Pulmonary artery endothelial cell (primary cell): ENCODE measurements at places on chromosomes 7 and 10. TPM values are rescaled to one million over a fixed set of nuclear protein-coding genes. Genes with fewer than 3 reads are reported as not detected.

GRCh38 chr7:147904219-147904576 is 686.4 kb upstream of the C7orf33 start:
- no peak for DNase-seq

The EEPD1 gene
- total RNA-seq, result 0.28 and 0.33 TPM in 2 replicates

DNA sequence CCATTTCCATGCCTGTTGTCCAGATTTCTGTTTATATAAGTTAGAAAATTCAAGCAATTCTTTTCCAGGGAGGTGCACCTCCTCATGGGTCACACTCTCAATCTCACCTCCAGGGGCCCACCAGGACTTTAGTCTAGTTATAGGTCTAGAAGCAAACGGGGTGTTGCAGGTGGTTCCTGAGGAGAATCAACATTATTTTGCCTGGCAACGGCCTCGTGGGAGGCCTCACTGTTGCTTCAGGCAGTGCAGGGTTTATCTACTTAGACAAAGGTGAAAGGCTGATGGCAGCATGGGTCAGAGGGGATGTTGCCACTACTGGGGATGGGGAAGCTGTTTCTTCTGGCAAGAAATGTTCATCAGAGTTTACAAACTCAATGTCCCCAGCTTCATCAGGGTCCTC is 56.7 kb upstream of the LRRC18 start:
- no peak for DNase-seq

GRCh38 chr7:506921-507622 is 12.6 kb downstream of the PDGFA start:
- DNase-seq, result no peak

GRCh38 chr7:94969434-94970084 is 62.2 kb downstream of the PPP1R9A start:
- DNase-seq, result no peak

The CCDC172 gene
- total RNA-seq, result not detected in 2 replicates

- DNase-seq, result no peak
These were observed 2.4 kb upstream of the CCDC6 start for GRCh38 chr10:59908808-59909143.

- DNase-seq, result no peak
These were observed 6.5 kb downstream of the ASB13 start for GRCh38 chr10:5659702-5660528.

DNA sequence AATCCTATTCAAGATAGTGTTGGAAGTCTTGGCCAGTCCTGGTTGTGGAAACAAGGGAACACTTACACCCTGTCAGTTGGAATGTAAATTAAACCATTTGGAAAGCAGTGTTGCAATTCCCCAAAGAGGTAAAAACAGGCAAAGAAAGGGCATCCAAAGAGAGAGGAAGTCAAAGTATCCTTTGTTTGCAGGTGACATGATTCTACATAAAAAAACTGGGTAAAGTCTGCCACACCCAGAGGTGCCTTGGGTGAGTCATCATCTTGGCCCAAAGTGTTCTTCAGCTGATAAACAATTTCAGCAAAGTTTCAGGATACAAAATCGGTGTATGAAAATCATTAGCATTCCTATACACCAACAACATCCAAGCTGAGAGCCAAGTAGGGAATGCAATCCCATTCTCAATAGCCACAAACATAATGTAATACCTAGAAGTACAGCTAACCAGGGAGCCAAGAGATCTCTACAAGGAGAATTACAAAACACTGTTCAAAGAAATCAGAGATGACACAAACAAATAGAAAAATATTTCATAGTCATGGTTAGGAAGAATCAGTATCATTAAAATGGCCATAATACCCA is 278.7 kb downstream of the SDK1 start:
- no peak for DNase-seq

DNA sequence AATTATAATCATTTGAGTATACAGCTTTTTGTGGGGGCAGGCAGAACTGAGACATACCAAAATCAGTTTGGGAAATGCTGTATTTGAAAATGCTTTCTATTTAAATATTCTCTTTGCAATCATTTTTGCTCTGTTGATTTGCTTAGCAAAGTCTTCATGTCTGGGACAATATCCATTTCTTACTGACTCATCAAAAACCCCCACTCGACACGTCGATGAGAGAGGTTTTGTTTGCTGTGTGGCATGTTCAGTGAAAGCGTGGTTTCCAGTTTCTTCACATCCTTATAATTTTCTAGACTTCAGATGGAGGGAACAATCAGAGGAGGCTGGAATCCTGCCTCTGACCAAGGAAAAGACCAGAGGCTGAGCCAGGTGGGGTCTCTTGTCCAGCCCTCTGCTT is 28.9 kb downstream of the HTRA1 start:
- no peak for DNase-seq

The BAMBI gene
- total RNA-seq, result 3.8 and 4.8 TPM in 2 replicates

The GATAD1 gene
- total RNA-seq, result 16.0 and 17.7 TPM in 2 replicates

DNA sequence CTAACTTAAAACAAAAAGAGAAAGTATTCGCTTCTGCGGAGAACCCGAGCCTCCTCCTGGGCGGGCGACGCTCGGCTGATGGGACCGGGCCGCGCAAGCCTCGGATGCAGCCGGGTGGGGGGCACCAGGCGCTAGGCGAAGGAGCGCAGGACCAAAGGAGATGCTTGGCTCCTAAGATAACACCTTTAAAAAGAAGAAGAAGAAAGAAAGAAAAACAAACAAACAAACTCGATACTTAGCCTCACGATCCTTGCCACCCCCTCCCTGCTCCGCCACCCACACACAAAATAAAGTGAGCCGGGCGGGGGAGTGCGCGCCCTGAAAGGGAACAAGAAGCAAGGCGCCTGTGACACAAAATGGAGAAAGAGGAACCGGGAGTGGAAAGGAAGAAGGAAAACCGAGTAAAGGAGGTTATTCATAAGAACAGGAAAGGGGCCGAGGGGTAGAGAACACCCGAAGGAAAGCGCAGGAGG is 34.0 kb upstream of the EBLN1 start:
- no peak for DNase-seq

The TMEM236 gene
- total RNA-seq, result 0.07 and 0.11 TPM in 2 replicates

The HDAC9 gene
- total RNA-seq, result 4.7 and 10.9 TPM in 2 replicates

DNA sequence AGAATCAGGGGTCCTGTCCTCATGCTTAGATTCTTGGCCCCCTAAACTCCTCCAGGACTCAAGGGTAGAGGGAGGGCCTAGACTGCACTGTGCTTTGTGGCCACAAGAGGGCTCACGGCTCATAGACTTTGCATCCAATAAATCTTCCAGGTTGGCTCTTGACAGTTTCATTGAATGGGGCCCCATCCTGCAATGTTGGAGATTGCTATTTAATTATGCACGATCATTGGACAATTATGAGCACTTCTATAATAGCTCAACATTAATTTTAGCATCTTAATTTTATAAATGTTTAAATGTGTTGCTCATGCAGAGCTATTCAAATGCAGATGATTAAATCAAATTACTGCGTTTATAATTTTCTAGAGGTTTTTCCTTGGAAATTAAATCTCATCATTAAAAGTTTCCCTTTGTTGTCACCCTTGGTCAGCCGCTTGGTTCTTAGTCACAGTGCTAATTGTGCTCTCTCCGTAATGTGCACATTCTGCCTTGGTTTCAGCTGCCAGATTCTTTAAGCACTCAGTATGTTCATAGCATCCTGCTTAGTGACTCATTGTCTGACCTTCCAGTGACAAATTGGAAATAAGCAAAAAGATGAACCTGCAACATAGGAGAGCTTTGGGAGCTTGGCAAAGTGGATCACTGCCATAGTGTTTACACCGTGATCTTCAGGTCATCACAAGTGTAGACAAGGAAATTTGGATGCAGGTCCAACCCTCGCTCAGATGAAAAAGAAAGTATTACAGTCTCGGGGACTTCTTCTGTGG is 33.4 kb upstream of the PLPP4 start:
- peak; percentile 40 for DNase-seq

DNA sequence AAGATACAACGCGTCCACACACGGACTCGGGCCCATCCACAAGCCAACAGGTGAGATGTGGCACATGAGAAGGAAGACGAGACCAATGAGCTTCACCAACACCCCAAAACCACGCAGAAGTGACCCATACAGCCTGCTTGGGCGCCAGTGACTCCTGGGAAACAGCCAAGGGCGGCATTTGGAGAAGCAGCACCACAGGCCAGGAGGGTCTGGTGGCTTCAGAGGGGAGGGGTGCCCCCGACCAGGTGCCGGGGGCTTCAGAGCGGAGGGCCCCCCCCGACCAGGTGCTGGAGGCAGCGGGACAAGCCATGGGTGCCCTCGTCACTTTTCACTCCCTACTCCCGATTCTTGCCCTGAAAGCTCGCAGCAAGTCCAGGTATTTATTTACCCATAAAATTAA is 140.1 kb downstream of the DIP2C start:
- no peak for DNase-seq

DNA sequence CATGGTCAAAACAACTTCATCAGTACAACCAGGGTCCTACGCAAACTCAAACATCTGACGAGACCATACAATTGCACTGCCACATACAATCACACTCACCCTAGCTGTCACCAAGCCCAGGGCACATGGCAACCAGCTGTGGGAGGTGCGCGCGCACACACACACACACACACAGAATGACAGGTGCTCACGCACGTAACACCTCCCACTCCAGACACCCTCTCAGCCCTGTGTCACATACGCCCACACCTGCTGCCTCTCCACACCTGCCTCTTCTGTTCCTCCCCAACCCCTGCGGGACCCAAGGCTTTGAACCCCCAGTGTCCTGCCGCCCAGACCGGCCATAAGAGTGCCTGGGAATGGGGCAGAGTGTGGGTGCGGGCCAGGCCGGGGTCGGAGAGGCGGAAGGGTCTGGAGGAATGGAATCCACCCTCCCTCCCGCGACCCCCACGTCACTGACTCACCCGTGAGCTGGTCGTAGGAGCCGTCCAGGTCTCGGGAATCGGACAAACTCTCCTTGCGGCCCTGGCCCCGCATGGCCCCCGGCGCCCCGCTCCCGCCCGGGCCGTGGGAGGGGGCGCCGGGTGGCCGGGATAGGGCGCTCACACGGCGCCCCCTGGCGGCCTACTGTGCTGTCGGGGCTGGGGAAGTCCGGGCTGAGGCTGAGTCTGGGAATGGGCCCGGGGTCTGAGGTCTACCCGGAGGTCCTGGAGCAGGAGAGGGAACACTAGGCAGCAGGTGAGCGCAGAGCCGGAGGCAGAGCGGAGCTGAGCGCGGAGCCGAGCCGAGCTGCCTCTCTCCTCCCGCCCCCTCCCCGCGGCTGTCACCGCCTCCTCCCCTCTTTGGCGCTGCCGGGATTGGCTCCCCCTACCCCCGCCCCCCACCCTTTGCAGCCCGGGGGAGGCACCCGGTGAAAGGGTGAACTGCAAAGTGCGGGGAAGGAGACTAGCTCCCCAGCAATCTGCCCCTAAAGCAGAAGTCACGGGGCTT is at the start of gene KCNIP2:
Gene KCNIP2, minus strand, starts transcription at position 769 of the 990 bp plus-strand sequence. Its CDS starts 232 bp downstream, at position 537.
- no peak for DNase-seq

DNA sequence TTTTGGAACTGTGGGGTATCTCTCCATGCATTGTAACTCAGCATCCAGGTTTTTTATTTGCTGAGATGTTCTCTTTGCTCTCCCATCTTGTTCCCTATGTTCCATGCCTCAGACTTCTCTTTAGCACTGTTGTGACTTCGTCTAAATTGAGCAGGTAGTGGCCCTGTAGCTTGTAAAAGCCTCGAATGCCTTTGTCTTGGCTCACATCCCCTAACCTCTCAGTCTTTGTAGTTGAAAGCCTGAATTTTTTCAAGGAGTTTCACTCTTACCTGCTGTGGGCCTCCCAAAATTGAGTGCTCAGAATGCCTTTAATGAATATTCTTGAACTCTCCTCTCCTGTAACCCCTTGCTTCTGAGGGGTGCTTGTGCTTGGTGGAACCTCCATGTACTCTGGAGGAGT is 1137.3 kb downstream of the REEP3 start:
- DNase-seq, result no peak

DNA sequence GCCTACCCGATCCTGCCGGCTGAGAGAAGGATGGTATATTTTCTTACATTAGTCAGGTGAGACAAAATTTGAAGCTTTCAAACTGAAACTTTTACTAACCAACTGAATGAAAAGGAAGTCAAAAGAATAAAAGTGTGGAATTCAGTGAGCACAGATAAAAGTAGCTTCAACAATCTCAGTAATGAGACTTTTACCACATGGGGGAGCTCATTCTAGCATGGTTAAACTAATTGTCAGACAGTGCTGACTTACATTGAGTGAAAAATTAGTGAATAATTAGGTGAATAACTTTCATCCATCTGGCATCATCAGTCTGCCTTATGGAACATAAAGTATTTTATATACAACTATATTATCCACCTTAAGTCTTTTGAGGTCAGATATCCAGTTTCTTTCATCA is 8.4 kb downstream of the FAM237B start:
- no peak for DNase-seq

The ETV1 gene
- 3.2 and 8.1 TPM in 2 replicates for total RNA-seq

The CTBP2 gene
- total RNA-seq, result 92.1 and 129 TPM in 2 replicates

- DNase-seq, result no peak
These were observed 20.3 kb upstream of the HYAL4 start for GRCh38 chr7:123824754-123825067.

DNA sequence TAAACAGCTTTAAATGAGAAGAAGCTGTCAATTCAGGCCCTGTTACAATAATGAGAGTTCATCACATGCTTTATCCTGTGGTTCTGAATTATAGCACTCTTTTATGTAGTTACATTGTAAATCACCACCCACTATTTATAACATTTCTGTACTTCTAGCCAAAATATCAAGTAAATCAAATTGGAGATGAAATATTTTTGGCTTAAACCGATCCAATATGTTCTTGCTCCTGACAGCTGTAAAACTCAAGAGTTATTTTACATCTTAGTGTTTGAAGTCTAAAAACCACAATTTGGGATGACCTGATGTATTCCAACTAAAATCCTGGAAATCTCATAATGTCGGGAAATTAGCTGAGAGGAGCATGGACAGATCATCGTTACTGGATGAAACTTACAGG is 371.2 kb upstream of the LRRN3 start:
- no peak for DNase-seq

- no peak for DNase-seq
These were observed 550.2 kb downstream of the KCNMA1 start for GRCh38 chr10:77087366-77087765.

DNA sequence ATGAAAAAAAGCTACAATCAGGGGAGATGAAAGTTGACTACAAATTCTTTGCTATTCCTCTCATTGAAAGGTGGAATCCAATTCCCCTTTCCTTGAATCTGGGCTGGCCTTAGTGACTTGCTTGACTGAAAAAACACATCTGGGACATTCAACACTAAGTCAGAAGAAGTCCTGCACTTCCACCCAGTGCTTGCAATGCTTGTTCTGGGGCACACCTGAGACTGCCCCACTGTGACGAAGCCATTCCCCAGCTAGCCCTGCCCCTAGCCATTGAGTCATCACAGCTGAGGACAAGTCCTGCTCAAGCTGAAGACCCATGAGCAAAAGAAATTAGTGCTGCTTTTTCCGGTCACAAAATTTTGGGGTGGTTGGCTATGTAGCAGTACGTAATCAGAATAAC is 19.2 kb upstream of the GRID1 start:
- DNase-seq, result no peak

DNA sequence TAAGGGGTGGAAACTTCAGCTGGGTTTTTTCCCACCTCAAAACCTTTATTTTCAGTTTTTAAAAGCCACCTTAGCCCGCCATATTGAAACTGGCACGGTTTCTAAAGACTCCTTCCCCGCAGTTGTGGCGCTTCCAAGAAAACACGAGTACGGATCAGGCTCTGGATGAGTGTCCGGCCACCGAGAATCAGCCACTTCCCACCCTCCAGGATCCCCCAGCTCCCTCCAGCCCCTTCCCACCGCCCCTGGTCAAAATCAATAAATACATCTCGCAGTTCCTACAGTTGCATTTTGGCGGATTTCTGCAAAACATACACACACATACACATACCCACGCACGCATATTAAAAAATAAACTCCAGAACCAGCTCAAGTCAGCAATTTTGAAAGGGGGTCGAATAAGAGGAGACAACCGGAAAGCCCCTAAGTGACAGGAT is 1.1 kb downstream of the SFMBT2 start:
- no peak for DNase-seq

The SPDYE16 gene
- 0.28 TPM in 1 of 2 replicates, not detected in the other for total RNA-seq

- DNase-seq, result no peak
These were observed 62.9 kb upstream of the CAMK2B start for GRCh38 chr7:44388089-44388970.

The MAPK8 gene
- 46.9 and 58.4 TPM in 2 replicates for total RNA-seq
